ENCODE measurements at places on chromosomes 4 and X. TPM values are rescaled to one million over a fixed set of nuclear protein-coding genes. Genes with fewer than 3 reads are reported as not detected.

DNA sequence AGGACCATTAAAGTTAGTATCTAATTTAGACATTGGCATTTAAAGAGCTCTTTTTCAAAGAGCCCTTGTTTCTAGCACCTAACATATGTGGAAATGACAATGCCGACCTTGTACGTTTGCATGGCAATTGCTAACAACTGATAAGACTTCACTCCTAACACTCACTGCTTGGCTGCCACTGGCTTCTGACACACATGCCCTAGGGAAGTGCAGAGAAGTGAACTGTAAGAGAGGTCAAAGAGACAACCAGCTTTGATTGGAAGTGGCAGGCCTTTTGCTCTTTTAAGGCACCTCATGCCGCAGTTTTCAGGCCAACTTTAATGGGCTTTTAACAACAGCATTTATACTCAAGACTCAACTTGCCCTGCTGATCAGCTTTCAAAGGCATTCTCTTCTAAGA is 158.4 kb downstream of the RAB28 start:
- DNase-seq: no peak
- H3K36me3 ChIP-seq: peaks cover 57% of the 10 kb centered on the region
- no peak overlapping the region for H3K4me3 ChIP-seq

Gene ERAS
- total RNA-seq: not detected

DNA sequence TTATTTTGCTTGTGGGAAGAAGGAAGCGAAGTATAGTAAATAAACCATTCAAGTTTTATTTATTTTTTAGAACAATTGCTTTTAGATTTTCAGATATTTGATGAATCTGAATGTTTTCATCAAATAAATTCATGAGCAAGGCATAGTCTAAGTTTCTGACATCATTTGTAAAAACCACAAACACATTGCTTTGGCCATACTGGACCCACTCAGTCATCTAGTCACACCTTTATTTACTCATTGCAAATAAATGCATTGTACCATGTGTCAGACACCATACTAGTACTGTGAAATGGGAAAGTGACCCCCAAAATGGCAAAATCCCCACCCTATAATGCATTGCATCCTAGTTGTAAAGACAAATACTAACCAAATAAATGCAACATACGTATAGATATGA is 449.1 kb upstream of the SMIM31 start:
- H3K4me1 ChIP-seq: no peaks in the 10 kb centered on the region
- no peak overlapping the region for H3K27ac ChIP-seq
- DNase-seq: no peak
- H3K36me3 ChIP-seq: no peaks in the 10 kb centered on the region
- no peak overlapping the region for H3K4me3 ChIP-seq

DNA sequence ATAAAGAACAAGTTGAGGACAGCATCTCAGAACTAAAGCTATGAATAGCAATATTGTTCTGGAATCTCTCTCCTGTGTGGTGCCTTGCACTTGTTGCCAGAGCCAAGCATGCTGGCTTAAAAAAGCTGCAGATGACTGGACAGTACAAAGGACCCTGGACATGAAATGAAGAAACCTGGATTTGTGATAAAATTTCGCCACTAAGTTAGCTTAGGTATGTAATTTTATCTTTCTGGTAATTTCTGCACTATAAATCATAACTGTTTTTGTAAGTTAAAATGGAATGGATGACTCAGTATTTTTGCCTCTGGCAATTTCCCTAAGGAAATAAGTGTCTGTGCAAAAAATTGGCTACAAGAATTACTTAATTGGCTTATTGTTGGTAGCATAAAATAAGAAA is 317.2 kb downstream of the CAMK2D start:
- H3K27me3 ChIP-seq: peaks cover 1% of the 10 kb centered on the region
- H3K4me3 ChIP-seq: no peak overlapping the region
- no peaks in the 10 kb centered on the region for H3K36me3 ChIP-seq
- peaks cover 7% of the 10 kb centered on the region for H3K4me1 ChIP-seq

DNA sequence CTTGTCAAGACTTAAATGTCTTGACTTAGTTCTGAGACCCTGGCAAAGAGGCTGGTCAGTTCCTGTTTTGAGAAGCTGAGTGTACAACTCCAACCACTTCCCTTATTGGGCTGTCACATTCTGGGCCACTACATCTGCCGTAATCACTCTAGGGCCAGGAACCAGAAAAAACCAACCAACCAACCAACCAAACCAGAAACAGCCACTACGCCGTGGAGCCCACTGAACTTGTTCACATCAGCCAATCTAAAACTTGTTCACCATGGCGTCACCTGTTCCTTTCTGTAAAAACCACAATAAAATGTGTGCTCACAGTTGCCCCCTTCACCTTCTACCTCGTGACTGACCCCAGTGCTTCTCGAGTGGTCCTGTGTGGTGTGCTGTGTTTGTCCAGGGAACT is 107.3 kb downstream of the JADE1 start:
- peaks cover 20% of the 10 kb centered on the region for H3K4me1 ChIP-seq
- H3K4me3 ChIP-seq: no peak overlapping the region
- no peaks in the 10 kb centered on the region for H3K27me3 ChIP-seq
- DNase-seq: no peak

DNA sequence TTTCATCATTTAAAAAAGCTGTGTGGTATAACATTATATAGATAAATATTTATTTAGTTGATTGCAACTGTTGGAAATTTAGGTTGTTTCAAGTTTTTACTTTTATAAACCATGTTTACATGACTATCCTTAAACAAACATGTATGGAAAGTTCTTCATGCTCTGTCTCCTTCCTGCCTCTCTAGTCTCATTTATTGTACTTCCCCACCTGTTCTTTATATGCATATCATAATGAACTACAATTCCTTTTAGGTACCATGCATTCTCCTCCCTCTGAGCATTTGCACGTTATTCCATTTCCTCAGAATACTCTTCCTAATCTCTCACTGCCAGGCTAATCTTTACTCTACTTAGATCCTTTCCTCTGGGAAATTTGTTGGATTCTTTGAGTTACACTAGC is 16.9 kb upstream of the ADH6 start:
- peaks cover 26% of the 10 kb centered on the region for H3K36me3 ChIP-seq
- peaks cover 6% of the 10 kb centered on the region for H3K27me3 ChIP-seq
- no peak overlapping the region for H3K4me3 ChIP-seq
- H3K27ac ChIP-seq: no peak overlapping the region
- no peaks in the 10 kb centered on the region for H3K4me1 ChIP-seq
- DNase-seq: no peak

Data from naive thymus-derived CD8-positive, alpha-beta T cell (primary cell).